Hepatocyte (in vitro differentiated cells): ENCODE measurements at places on chromosomes 5 and 9.

DNA sequence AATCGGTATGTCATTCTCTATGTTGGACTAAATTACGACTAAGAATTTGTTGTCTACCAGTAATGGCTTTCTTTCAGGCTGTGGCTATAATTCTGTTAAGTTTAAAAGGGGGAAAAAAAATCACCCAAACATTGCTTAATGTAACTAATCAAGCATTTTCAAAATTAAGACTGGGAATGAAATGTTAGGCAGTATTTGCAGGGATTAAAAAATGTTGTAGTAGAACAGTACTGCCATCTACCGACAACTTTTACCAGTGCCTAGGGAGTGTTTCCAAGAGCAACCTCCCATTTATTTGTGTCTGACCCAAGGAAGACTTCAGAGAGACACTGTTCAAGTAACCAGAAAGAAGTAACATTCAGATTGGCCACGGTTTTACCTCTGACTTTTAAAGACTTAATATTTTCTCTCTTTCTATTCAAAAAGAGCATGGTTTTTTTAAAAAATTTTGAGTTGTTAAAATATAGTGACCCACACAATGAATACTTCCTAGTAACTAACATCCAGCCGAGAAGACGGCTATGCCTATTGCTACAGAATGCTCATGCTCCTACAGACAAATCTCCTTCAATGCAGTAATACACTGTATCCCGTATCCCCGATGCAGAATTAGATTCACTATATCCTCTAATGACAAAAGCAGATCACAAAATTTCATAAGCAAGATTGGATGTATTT lies 92.4 kb downstream of the ARL15 start:
- peak; percentile 75 for DNase-seq

- no peak for DNase-seq
These were observed 617.8 kb upstream of the DMAC1 start for GRCh38 chr9:8417341-8417740.

GRCh38 chr9:110047955-110048402 lies 160.0 kb downstream of the C9orf152 start:
- peak; percentile 40 for DNase-seq

DNA sequence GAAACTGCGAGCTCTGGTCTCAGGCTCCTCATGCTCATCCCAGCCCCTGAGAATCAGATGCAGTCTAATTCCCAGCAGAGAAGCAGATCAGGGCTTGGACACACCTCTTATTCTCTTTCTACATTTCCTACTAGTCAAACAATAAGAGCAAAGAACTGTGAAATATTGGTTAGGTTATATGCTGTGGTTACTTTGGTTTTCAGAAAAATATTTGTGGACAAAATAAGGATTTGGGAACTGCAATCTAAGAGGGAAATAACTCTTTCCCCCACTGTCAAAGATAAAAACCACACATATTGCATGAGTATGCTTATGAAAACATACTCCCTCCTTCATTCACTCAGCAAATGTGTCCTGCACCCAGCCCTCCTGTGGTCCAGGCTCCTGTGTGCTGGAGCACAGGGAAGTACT lies 164.5 kb upstream of the S1PR3 start:
- no peak for DNase-seq

DNA sequence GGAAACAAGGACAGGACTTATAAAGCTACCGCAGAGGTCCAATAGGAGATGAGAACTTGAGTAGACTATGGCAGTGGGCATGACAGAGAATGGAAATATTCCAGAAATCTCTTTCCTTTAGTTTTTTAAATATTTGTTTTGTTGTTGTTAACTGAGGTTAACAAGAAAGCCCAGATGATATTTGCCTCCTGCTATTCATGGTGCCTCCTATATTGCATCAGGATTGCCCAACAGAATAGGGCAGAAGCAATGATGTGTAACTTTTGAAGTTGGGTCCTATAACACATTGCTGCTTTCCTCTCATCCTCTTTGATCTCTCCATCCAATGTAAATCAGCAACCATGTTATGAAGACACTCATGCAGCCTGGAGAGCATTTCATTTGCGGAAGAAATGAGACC lies 42.8 kb downstream of the PDE4D start:
- DNase-seq = no peak

GRCh38 chr5:37112383-37112991 lies 136.7 kb downstream of the CPLANE1 start:
- DNase-seq = no peak

DNA sequence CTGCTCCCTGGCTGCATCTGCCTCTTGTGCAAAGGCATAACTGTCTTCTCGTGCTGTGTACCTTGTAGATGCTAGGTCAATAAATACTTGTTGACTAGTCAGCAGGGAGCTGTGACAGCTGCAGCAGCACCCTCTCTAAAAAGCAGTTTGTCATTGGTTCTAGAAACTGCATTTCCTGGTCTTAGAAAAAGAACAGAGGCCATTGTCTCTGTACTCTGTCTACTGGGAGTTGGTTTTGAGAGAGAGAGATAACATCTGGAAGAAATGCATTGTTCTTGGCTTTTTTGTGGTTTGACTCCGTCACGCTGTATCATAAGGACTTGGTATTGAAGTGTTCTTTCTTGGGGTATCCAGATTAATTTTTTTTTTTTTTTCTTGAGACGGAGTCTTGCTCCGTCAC lies 32.3 kb downstream of the SH3GLB2 start:
- no peak for DNase-seq

- DNase-seq = no peak
These were observed 288.3 kb downstream of the SLF1 start for GRCh38 chr5:94906750-94907149.

DNA sequence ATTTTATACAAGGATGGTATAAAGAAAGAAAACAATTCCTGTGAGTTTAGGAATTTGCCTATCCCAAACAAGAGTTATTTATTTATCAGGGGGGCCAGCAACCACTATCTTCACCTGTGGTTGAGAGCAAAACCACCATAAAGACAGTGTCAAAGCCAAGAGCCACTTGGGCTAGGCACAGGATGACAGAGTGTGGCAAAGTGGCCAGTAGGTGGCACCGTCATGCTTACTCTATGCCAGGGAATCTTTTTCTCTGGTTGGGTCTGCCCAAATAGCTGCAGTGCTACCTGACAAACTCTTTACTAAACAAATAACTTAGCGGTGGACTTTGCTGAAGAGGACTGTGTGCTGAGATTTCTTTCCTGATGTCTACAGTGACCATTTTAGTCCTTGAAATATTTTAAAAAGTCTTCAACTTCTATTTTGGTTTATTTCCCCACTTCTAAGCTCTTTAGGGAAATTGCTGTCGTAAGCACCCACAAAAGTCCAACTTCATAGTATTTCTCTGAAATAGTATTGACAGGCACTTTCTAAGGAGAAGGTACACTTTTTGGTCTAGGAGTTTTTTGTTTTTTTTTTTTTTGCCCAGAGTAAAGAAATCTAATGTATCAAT lies 285.0 kb downstream of the RFX3 start:
- DNase-seq = peak; percentile 67

DNA sequence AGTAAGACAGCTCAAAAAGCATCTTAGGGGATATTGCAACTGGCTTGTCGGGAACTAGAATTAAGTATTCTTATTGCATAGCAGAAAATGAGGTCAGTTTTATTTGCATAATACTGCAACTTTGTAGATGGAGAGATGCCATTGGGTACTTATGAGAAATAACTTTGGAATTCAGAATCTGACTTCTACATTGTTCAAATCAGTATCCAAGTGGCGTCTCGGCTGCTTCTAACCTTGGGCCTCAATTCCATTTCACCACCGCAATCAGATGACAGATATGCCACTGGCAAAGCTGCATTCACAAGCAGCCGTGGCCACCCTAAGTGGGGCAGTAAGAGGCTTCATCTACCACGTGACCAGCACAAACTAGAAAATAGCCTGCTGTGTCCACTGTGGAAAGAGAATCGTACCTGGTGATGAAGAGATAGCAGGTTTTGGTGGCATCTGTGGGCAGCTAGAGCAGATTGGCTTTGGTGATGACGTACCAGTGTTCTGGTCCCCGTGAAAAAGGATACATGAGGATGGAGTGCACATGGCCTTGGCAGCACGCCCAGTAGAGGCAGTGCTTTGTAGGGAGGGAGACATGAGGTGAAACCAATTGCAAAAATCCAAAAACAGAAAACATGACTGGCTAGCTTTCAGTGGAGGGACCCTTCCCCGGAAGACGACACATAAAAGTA lies 116.6 kb downstream of the KLHL3 start:
- no peak for DNase-seq

GRCh38 chr9:124792257-124793014 lies 15.5 kb downstream of the OLFML2A start:
- no peak for DNase-seq

GRCh38 chr9:105046907-105047741 lies 119.2 kb upstream of the ABCA1 start:
- peak; percentile 28 for DNase-seq

GRCh38 chr9:33220681-33221567 lies 19.0 kb upstream of the SPINK4 start:
- no peak for DNase-seq

DNA sequence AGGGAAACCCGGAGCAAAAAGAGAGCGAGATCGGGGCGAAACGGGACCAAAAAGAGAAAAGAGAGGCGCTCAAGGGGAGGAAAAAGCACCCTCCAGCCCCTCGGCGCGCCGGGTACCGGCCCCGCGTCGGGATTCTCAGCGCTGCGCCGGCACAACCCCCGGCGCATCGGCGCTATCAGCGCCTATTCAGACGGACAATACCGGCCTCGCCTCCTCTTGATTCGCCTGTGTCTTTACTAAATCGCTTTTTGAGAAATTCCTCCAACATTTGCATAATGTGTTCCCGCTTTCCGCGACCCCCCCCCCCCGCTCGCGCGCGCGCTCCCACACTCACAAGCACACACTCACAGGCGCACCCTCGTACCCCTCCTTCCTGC lies 578 bp downstream of the LHX6 start:
- no peak for DNase-seq

DNA sequence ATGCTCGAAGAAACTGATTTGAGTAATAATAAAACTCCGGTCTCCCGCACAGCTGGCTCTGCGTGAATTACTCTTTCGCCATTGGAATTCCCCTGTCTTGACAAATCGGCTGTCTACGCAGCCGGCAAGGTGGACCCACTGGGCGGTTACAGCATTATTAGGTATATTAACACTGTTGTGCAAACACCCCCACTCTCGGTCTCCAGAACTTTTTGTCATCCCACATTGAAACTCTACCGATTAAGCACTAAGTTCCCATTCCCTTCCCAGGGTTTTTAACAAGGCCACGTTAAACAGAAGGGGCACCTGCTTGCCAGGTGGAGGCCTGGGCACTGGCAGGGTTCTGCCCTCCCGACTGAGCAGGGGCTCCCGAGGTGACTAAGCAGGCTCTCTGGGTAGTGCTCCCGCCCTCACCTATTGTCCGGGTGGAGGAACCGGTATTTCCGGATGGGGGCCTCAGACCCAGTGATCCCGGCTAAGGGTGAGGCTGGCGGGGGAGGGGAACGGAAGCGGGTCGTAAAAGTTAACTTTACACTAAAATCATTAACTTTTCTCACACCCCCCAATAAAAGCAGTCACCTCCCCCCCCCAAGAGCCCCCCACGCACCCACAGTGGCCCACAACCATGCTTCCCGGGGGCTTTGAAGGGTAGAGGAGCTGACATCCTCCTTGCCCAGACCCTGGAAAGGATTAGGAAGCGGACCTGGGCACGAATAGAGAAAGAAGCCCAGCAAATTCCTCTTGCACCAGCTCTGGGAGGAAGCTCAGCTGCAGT lies 53.5 kb upstream of the TJP2 start:
- DNase-seq = peak; percentile 91

- DNase-seq = peak; percentile 44
These were observed 17.9 kb downstream of the NIPAL4 start for GRCh38 chr5:157477814-157478494.

DNA sequence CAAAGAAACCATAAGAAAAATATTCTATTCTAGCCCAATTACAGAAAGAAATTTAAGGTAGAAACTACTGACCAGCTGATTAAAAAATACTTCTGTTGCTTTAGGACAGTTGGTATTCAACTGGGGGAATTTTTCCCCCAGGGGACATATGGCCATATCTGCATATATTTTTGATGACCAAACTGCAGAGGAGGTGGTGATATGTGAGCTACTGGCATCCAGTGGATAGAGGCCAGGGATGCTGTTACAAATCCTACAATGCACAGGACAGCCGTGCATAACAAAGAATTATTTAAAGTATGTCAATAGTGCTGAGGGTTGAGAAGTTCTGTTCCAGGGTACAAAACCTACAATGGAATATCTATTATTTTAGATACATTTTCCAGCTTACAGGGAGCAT lies 24.0 kb downstream of the ZFR start:
- no peak for DNase-seq
